Activated T-helper 2 cell treated with anti-CD3 and anti-CD28 coated beads, Interferon-gamma antibody, Interleukin-2, Interleukin-4, amounts not matched to agents 10 μg/mL and 5 μg/mL and 100 μg/mL, durations not matched to agents 14 hours and 24 hours and 36 hours (primary cell): ENCODE measurements at places on chromosomes 16 and 17.

DNA sequence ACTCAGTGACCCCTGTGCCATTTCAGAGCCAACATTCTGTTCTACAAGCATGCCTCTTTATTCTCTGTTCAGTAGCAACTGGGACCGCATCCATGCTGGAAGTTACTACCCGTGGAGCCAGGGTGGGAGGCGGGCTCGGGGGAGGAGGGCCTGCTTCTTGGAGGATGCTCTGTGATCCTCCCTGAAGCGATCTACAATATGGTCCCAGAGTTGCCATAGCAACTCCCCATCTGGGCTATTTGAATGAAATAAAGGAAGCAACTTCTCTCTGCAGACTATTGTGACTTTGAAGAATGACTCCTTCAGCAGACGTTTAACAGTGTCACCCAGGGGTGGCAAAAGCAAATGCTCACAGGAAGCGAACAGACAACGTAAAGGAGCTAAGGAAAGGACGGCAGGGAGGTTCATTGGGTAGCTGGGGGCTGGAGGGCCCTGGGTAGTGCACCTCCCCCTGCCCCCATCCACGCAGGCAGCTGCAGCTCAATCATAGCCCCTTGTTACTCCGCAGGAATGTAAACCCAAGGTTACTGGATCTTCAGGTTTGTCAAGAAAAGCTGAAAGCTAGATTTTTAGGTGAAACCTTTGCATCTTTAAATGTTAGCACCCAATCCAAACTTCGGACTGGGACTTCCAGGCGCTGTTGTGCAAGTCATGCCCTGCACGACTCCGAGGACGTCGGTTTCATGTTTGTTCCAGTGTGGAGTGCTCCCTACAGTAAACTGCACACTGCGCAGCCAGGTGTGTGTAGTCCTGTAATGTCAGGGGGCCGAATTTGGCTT is 51.1 kb upstream of the MEAK7 start:
- DNase-seq: no peak

GRCh38 chr16:57704011-57704904 is 9.7 kb downstream of the DRC7 start:
- DNase-seq: no peak

DNA sequence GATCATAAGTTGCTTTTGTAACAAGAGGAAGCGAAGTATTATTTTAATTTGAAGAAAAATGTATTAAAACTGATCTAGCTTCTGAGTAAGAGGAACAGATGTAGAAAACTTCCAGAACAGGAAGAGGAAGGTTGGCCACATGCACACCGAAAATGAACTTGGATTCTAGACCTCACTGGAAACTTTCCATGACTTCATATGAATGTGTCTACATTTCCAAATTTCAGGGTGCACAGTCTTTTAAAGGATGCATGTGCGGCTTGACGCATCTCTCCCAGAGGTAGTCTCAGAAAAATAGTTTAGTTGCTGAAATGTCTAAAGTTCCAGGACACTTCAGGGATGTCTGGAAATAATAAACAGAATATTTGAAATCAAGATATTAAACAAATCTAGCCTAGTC is 275.1 kb upstream of the MYOCD start:
- no peak for DNase-seq

DNA sequence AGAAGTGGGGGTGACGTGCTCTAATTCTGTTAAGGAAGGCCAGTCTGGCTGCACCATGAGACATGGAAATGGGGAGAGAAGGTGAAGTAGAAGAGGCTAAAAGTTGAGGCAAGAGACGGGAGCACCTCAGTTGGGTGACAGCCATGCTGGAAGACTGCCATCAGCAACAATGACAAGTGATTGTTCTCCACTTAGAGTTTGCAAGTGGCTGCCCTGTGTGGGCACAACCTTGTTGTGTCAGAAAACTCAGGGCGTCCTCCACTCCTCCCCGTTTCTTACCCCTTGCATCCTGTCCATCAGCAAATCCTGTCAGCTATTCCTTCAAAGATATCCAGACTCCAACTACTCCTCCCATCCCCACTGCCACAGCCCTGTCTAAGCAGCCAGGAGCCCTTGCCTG is 17.6 kb downstream of the CES1 start:
- no peak for DNase-seq

DNA sequence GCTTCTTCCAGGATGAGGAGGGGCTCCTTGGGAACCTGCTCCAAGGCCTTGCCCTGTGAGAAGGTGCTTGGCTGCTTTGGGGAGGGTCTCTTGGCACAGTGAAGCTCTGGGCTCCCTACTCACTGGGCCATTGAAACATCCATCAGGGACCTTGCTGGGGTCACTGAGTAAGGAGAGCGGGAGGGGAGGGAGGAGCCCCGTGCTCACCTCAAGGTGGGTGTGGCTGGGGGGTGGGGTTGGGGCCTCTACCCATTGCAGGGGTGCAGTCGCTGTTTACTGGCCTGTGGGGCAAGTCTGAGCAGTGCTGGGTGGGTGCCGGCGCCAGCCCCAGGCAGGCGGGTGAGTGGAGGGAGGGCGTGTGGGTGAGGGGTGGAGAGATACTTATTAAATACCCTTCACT is 9.9 kb downstream of the TNS4 start:
- DNase-seq: no peak

DNA sequence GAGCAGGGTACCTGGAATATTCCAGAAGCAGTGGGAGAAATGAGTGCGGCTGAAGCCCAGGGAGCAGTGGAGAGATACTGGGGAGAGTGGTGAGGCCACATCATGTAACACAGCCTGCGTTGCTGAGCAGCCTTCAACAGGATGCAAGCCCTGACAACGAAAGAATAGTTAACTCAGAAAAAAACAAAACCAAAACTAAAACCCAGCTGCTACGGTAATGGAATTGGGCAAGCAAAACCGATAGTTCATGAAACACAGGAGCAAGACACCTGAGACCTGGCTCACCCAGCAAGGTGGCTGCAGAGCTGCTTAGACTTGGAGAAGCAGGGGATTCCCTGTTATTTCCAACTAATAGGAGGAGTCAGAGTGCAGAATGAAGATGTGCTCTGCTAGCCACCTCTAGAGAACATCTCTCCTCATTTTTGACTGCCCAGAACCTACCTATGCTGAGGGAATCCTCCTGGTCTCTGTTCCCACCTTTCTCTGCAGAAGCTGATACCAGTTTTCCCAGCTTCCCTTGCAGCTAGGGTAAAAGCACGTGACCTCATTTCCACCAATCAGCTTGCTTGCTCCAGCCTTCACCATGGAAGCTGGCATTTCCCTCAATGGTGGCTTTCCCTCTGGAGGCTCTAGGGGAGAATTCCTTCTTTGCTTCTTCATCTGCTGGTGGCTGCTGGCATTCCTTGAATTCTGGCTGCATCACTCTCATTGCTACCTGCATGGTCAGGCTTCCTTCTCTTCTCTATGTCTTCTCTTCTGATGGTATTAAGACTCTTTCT is 59.4 kb upstream of the XYLT1 start:
- peak; percentile 42 for DNase-seq

DNA sequence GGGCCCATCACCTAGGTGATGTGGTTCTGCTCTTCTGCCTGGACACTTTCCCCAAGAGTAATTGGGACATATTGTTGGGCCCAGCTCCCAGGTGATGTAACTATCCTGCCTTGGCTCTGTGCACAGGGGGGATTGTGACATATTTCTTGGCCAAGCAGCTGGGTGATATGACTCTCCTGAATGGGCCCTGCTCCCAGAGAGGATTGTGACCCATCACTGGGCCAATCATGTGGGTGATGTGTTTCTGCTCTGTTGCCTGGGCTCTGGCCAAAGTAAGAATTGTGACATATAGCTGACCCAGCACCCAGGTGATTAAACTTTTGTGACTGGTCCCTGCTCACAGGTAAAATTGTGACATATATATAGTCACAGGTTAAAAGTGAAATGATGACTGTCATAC is 1904.9 kb downstream of the TP53TG3F start:
- no peak for DNase-seq

- no peak for DNase-seq
Observed at GRCh38 chr17:50845240-50846147, 10.1 kb downstream of the WFIKKN2 start.

- DNase-seq: no peak
Observed at GRCh38 chr16:73176577-73177013, 128.7 kb upstream of the ZFHX3 start.

GRCh38 chr17:82795615-82796014 is 43.8 kb downstream of the TBCD start:
- no peak for DNase-seq

GRCh38 chr16:52552643-52553042 is 5.7 kb upstream of the TOX3 start:
- no peak for DNase-seq

DNA sequence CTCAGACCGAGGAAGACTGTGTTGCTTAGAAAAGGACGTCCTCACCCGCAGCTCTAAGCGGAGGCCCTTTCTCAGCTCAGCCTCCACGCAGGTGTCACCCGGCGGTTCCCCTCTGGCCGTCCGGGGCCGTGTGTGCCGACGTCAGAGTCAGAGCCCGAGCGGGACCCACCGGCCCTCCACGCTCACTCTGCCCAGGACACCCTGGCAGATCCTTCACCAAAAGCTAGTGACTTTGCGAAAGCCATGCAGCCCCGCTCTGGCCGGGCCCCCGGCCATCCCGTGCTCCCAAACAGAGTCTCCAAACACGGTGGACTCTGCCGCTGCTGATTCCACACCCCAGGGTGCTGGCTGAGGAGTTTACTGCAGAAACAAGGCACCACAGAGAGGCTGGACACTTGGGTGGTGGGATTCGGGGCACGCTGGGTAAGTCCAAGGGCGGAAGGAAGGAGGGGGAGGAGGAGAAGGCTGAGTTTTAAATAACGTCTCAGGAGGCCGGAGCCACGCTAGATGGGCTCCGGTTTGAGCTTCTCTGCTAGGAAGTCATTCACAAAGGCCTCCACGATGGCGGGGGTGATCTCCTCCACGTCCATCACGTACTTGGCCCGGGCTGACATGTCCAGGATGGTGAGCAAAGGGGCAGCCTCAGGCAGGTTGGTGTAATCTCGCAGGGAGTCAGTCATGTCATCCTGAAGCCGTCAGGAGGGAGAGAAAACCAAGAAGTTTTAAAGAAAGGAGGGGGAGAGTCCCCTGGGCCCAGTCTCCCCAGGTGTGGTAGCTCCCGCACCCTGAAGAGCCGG is 18.5 kb downstream of the MRM3 start:
- no peak for DNase-seq

GRCh38 chr17:78019367-78019975 is 61.0 kb downstream of the TNRC6C start:
- no peak for DNase-seq

- DNase-seq: no peak
Observed at GRCh38 chr17:50421308-50422051, 4.5 kb upstream of the ACSF2 start.

GRCh38 chr16:81700780-81701165 is 78.3 kb upstream of the PLCG2 start:
- no peak for DNase-seq

- no peak for DNase-seq
Observed at GRCh38 chr17:81841866-81842265, 7.0 kb upstream of the PPP1R27 start.

- no peak for DNase-seq
Observed at GRCh38 chr16:17474572-17474971, 3.8 kb upstream of the XYLT1 start.

- DNase-seq: no peak
Observed at GRCh38 chr16:716200-716568, 1.3 kb downstream of the METRN start.

GRCh38 chr16:81994485-81994884 is 16.8 kb downstream of the SDR42E1 start:
- no peak for DNase-seq

DNA sequence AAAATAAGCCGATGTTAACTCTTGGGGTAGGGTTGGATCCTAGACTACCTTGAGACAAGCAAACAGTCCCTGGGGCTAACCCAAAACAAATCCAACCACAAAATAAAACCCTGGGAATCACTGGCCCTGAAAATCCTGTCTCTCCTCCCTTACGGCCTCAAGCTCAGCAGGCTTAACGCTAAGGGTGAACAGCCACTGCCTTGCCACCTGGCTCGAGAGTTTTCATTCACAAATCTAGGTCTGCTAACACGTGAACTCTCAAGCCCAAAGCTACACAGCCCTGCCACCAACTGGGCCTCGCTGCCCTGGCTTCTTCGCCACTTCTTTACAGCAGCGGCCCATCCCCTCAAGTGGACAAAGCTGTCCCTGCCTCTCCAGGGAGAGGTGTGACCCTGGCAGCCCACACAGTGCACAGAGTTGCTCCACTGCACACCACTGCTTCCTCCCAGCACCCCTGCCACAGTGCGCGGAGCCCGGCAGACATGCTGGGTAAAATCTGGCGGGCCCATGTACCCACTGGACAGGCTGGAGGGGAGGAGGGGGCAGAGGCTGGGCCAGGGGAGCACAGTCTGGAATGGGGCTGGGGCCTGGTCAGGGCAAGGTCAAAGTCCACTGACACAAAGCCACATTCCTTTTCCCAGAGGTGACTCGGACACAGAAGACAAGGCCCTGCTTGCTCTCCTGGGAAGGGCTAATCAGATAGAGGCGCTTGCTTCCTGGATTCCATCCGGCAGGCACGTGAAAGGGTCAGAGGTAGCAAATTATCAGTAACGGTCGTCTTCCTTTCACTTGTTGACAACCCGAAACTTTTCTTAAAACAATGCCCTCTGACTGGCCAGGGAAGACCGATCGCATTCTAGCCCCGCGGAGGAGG is 996 bp downstream of the PCYT2 start:
- no peak for DNase-seq

- DNase-seq: peak; percentile 92
Observed at GRCh38 chr17:5281814-5282641, at the start of gene RABEP1. TSS of gene RABEP1 (plus strand) at chr17:5282284. CDS start at chr17:5282487, 203 bp downstream.

DNA sequence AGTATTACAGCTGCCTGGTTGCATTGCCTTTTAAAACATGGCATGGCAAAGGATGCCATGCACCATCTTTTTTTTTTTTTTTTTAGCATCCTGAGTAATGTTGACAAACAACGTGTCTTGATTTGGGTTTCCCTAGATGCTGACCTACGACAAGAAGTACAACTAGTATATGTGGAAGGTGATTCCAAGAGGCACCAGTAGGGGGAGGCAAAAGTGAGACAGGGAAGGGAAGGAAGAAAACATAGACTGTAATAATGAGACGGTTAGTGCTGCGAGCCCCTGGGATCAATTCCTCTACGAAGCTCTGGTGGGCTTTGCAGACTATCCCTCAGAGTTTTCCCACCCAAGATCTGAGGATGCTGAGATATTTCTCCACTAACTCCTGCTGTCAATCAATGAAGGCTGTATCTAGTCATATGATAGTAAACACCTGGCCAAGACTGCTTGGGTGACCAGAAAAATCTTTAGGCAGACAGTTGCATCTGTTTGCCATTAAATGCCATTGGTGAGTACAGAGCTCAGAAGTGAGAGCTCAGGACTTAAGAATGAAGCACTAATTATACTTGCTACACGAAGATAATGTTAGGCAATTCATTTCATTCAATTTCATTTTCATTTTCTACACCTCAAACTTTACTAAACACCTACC is 458.6 kb upstream of the GOT2 start:
- DNase-seq: no peak

- no peak for DNase-seq
Observed at GRCh38 chr16:80125677-80126076, 415.1 kb upstream of the DYNLRB2 start.

- DNase-seq: no peak
Observed at GRCh38 chr17:44518032-44518431, 14.8 kb upstream of the GPATCH8 start.

DNA sequence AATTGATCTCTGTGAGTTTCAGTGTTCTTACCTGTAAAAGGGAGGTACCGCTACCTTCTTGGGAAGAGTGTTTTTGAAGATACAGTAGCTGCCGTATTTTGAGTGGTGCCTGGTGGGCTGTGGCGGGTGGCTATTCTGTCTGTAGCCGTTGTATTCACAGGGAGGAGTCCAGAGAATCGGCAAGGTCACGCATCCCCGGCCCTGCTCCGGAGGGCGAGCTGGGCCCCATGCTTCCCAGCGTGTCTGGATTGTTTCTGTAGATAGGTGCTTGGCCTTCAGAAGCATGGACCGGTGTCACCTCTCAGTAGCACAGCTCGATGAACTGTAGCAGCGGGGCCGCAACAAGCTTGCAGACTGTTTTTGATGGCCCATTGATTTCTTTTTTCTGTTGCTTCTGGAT is 295.6 kb downstream of the CPPED1 start:
- no peak for DNase-seq
